ENCODE measurements at places on chromosomes 1 and 21.

DNA sequence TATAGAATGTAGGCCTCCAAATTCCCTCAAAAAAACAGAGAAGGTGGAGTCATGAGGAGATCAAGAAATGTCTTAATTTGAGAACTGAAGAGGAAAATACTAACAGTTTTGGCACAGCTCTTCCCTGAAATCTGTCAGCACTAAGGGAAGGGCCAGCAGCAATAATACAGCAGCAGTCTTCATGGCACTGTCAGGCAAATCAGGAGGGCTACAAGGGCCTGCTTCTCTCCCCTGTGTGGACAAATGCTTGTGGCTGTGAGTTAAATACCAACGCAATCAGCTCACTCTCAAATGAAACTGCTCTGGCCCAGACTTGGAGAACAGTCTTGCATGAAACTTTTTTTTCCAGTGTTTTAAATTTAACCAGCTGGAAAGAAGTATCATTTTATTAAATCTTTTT is 20.5 kb upstream of the CNN3 start:
- DNase-seq: no peak

DNA sequence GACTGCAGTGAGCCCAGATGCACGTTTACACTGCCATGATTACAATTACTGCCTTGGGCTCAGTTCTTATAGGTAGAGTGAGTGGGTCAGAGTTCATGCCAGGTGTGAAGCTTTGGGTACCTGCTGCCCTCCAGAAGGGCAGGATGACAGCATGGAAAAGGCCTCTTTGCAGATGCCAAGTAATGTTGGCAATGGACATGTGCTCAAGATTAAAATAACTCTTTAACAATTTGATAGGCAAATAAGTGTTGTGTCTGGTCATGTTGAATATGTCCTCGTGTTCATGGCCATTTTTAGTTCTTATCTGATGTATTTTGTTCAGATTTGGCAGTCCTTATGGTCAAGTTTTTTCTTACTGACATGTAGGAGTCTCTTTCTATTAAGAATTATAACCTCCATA is 34.8 kb downstream of the S100B start:
- no peak for DNase-seq

- DNase-seq: no peak
Observed at GRCh38 chr1:90713741-90714509, 3.2 kb downstream of the BARHL2 start.

DNA sequence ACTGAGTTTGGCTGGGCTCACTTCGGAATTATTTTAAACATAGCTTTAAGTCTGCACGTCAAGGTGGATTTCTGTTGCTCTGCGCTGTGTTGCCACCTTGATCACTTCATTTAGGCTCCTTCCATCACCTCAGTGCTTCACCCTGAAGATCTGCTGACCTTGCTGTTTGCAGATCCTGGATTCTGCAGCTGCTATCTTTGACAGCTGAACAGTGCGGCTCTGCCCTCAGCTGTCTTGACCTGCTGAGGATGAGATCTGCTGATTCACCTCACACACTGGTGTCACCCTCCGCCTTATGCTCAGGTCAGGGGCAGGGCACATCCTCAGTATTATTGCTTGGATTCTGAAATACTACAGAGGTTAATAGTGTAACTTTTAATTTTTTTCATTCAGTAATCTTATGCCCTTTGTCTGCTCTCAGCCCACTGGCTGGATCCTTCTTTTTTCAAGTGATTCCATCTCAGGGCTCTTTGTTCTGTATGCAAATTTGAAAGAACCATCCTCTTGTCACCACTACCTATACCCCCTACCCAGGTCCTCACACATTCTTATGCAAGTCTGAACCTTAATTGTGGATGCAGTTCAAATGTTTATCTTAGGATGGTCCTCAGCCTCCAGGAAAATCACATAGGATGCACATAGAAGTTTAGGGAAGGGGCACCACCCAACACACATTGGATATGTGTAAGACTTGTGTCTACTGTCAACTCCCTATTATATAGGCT is 364.0 kb downstream of the OLFM3 start:
- no peak for DNase-seq
